ENCODE measurements at places on chromosomes 12 and 14.
A peak's percentile ranks its signal among the peaks of the same experiment; 100 is the strongest.

DNA sequence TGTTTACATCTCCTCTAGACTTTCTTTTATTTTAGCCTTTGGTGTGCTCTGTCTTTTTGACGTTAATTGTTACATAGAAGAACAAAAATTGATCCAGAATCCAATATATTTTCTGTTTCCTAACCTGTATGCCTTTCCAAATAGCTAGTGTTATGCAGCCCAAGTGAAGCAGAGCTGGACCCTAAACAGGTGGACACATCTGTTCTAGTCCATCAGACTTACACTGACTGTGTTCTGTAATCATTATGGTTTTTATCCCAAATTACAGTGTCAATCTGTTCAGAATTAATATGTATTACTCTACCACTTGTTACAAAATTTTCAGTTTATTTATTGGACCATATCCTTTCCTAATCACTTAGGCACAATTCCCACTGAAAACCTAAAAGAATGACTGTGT lies 176.8 kb upstream of the FOXG1 start:
- no peak for DNase-seq

DNA sequence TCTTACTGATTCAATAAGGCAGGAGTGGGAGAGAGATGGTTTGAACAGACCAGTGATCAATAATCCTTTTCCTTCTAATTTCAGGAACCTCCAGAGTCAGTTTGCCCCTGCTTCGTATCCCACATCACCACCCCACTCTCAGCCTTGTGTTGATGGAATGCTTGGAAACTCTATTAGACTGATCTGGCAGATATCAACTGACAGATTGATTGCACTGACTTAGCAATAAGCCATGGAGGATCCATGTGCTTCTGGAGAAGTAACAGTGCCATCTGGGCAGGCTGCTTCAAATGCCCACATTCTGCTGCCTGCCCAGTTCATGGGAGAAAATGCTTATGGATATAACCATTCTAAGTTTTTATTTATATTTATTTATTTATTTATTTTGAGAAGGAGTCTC lies 218.0 kb downstream of the SLC2A13 start:
- no peak for DNase-seq

DNA sequence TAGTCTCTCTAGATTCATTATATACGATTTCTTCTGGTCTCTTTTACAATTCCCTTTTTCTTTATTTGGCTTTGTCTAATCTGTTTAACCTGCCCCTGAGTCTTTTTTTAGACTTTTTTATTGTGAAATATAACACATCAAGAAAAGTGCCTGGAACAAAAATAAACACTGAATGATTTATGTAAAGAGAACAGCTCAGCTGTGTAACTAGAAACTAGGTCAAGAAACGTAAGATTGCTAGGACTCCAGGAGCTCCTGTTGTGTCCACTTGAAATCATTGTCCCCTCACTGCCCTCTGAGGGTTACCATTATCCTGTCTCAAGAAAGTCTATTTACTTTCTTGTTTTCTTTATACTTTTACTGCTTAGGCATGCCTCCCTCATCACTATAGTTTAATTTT lies 23.1 kb downstream of the EXD2 start:
- no peak for DNase-seq

DNA sequence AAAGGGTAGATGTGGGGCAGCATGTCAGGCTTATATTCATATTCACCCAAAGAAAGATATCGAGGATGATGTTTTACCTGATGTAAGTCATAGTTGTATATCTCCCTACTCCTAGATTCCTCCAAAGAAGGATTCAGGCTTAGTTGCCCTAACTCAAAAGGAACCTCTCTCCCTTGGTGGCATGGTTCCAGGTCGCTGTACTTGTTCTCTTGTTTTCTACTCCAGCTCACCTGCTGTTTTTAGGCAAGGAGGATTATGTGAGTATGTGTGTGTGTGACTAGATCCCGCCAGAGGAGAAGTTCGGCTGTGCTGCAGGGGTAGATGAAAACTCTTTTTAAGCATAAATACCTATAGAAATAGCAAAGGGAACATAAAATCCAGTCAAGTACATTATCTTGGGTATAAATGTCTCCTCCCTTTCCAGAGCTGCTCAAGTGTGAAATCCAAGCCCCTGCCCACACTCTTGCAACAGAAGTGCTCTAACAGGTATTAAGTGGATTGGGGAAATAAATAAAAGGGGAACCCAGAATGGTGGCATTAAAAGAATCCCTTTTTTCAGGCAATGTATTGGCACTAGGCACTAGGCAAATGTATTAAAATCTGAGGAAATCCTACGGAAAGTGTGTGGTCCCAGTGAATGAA lies 375.7 kb downstream of the ZFP36L1 start:
- no peak for DNase-seq

- DNase-seq = no peak
Measured at GRCh38 chr14:23062002-23062401, 4.7 kb upstream of the CDH24 start.

DNA sequence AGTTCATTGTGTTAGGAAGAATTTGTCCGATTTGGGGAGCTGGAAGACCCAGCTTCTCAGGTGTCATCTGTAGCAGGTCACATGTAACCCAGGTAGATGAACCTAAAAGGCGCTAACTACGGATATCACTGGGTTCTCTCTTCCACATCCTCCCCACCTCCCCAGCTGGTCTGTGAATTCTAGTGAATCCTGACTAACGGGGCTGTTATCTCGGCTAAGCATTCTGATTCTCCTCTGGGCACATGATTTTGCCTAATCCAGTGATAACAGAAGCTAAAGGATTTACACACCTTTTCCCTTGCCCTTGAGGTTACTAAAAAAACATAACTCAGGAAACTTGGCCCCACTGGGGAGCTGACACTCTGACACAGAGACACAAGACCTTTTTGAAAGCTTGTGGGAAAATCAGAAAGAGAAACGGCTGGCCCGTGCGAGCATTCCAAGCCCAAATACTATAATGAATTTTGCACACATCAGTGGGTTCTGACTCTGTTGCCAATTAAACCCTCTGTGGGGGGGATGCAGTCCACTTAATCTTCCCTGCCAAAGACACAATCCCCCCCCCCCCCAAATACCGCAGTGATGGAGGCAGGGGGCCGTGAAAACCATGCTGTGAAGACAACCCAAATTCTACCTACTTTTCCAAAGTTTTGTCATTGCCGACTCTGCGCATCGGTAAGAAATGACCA lies 81.0 kb upstream of the FZD10 start:
- DNase-seq = no peak

GRCh38 chr12:91381309-91381804 lies 198.7 kb upstream of the DCN start:
- DNase-seq = peak; percentile 60

DNA sequence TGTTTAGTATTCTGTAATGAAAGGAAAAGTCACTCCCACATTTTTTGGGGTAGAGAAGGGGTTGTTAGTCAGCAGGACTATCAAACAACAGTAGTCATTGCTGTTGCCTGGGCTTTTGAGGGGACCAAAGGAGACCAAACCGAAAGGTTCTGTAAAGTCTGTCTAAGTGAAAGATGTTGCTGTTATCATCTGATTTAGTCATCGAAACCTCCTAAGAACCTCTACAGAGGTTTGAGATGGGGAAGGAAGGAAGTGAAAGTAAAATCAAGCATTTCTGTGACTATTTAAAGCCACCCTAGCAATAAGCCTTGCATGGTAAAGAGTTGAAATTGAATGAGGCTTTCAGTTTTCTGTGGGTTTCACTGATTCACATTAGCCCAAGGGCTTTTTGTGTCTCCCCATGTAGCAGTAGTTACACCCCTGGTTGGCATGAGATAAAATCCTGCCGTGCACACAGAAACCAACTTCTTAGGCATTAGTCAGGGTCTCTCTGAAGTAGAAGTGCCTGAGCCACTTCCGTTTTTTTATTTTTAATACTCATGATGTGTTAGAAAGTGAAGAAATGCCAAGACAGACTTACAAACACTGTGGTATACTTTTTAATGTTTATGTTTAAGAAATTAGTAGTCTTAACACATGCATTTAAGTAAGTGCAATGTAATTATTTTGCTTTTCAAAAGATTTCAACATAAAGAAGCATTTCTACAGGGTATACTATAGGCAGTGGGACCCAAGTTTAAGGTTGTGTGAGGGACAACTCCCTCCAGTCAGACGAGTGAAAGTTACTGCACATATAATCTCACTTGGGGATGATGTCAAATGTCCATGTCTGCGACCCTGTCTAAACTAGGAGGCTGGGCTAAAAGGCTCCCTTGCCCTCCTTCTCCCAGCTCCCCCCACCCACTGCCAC lies 50.4 kb downstream of the DYRK2 start:
- peak; percentile 55 for DNase-seq

DNA sequence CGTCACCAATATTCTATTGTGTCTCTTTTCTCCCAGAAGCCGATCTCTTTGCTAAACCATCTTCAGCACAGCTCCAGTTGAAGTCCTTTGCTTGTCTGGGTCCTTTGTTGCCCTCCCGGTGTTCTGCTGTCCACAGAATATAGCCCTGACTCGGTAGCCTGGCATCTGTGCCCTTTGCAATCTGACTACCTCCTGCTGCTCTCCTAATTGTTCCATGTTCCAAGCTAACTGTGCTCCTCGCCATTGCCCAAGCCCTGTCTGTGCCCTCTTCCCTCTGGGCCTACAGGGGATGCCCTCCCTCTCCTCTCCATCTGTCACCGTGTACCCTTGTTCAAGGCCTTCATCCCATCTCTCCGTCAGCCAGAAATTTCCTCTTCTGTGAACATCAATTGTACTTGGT lies 306.3 kb downstream of the APAF1 start:
- no peak for DNase-seq

DNA sequence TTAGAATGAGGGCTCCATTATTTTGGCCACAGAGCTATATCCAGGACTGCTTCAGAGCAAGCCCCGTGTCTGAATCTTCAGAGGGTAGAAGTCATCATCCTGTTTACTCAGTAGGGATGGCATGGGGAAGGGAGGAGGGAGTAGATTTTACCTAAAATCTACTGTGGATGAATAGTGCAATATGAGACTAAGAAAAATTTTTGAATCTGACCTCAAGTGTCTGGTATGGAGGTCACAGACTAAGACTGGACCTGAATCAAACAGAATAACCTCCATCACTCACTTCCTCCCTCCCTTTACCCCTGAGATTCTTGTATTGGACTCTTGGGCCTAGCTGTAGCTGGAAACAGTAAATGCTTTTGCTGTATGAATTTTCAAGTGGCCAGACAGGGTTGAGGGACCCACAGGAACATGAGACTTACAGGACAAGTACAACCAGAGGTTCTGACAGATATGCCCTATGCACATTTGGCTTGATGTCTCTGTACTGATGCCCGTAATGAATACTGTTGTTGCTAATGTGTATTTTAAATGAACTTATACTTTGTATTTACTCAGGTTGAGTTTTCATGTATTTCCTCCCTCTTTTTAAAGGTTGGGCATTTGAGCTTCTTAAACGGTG lies 78.5 kb downstream of the CCDC91 start:
- DNase-seq = no peak

DNA sequence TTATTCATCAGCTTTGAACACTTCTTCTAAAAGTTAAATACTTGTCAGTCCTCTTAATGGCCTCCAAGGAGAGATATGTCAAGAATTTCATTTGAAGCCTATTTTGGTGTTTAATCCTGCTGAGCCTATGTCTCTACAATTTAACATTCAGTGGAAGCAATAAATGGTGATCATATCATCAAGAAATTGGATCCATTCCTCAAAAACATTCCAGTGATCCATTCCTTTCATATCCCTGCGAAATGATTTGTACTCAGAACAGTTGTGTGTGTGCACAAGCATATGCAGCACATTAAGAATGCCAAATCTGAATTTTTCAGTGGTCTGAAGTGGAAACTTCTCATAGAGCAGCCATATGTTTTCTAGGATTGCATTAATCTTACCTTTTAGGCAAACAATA lies 373.7 kb upstream of the SYT1 start:
- no peak for DNase-seq

GRCh38 chr12:117907108-117907689 lies 61.6 kb downstream of the KSR2 start:
- no peak for DNase-seq

GRCh38 chr14:64773046-64773445 lies 68.8 kb downstream of the PLEKHG3 start:
- no peak for DNase-seq

DNA sequence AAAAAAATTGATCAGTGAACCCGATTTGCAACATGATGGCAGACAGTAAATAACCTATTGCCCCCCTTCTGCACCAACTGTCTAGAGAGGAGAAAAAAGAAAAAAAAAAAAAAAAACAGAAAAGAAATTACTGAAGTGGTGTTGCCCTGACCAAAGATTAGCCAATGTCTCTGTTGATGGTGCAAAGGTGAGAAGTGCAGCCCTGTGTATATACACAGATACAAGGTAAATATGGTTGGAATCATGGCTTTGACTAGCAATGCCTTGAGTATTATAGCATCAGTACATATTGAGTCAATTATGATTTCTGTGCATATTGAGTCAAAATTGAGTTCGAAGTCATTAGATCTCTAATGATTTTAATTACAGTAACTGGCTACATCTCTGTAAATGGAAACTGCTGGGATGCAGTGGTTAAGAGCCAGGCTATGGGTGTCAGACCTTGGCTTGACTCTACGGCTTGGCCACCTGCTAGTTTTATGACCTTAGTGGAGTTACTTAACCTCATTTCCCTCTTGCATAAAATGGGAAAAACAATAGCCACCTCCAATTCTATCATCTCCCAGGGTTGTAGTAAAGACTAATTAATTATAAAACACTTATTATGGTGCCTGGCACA lies 51.0 kb downstream of the EGLN3 start:
- DNase-seq = no peak

DNA sequence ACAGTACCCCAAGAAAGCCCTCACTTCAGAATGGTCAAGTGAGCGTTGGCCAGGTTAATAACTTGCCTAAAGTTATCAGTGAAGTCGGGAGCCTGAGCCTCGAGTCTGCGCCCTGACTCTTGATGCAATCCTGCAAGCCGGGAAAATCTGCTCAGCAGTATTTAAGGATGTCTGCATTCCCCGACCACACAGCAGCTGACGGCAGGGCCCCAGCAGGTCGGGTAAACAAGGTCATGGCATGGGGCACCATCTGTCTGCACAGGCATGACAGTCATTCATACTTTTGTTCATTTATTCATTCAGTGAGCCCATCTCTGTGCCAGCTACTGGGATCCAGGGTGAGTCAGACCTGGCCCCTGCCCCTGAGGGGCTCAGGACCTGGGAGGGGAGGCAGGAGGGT lies 11.1 kb downstream of the ABCB9 start:
- DNase-seq = no peak

- DNase-seq = no peak
Measured at GRCh38 chr12:50016501-50017475, 8.5 kb downstream of the RACGAP1 start.

DNA sequence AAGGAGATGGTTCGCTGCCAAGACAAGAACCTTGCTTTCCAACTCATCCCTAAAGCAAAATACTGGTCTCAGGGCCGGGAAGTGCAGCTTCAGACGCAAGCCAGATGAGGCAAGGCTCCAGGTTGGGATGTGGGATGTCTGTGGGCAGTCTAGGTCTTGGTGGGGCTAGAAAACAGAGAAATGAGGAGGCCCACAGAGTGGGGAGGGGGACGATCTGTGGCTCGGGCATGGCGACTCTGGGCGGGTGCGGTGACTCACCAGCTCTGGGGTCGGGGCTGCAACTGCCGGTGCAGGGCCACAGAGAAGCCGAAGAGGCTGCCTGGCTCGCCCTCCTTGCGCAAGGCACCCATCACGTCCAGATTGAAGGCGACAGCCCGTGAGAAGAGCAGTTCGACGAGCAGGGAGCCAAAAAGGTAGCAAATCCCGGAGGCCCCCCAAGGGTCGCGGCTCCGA lies 459 bp downstream of the ITGA7 start:
- DNase-seq = no peak

- DNase-seq = no peak
Measured at GRCh38 chr14:50533241-50533705, 904 bp upstream of the MAP4K5 start.

- no peak for DNase-seq
Measured at GRCh38 chr12:55681142-55682077, 26.3 kb downstream of the ITGA7 start.

GRCh38 chr14:35444104-35444503 lies 39.6 kb upstream of the NFKBIA start:
- no peak for DNase-seq
